NCI-H1436 (cell line): ENCODE measurements at places on chromosomes 7 and 10.

DNA sequence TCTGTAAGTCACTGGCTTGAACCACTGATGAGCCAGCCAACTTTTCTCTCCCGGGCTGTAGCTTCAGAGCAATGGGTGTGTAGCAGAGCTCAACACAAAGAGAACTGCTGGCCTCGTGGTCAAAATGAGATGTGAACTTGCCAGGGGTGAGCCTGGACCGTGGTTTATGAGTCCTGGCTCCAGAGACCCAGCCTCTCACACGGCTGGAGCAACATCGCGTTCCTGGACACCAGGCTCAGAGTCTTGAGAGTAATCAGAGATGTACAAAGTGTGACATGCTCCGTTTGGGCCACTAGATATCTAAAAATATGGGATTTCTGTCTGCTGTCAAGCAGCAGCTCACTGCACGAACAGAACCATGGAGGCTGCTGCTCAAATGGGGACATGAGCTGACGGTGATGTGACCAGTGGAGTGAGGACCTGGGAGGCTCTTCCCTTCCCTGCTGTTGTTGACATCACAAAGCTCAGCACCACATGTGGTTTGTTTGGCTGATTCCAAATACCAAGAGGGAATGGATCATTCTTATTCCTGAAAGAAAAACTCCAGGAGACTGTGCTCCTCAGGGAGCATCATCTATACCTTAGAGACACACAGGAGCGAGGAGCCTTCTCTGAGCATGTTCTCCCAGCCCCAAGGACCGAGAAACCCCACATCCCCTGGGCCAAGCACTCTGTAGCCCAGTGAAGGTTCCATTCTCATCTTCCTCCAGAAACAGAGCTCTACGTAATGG, 9.2 kb upstream of the SVIL start:
- no peak for DNase-seq

DNA sequence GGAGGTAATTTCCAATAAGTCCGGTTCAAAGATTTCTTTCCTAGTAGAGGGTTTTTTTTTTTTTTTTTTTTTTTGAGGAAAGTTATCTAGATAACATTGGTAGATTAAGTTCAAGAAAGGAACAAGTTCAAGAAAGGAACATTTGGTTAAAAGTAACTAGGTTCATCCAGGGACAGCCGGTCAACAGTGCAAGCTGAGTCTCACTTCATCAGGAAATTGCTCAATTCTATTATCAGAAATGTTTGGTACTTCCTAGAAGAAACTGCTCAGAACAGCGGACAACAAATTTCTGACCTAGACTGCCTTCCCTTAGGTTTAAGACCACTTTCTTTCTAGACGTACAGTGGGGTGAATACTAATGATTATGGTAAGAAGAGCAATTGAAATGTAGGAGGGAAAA, 3.7 kb upstream of the IL2RA start:
- no peak for DNase-seq

GRCh38 chr10:69220507-69220906, 375 bp downstream of the HKDC1 start:
- DNase-seq, result no peak

DNA sequence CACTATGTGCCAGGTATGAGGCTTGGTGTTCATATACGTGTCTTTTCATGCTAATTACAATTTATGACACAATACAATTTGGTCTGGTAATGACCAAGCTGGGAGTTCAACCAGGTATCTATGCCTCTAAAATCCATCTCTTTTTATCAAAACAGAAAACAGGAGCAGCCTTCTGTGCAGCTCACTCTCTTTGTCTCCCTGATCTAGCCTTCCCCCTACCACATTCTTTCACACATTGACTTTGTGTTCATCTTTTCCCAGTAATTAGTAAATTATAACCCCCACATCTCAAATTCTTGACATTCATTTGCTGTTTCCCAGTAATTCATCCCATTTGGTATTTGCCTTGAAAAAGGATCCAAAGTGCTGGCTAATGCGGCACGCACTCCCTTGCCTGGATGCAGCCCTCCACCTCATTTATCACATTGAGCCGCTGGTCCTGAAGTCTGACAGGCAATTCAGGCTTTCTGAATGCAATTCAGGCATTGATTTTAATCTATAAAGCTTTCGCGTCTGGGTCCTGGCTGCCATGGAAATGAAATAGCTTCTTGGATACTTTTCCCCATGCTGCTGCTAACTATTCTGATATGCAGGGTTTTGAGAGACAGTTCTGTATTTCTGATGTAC, 112.5 kb upstream of the ANKRD1 start:
- DNase-seq, result no peak

GRCh38 chr10:44343843-44344242, 41.1 kb downstream of the CXCL12 start:
- DNase-seq, result no peak

- DNase-seq, result no peak
Measured at GRCh38 chr7:117937049-117937752, 64.0 kb upstream of the CTTNBP2 start.
